ENCODE measurements at places on chromosomes 1 and 21.
A peak's percentile ranks its signal among the peaks of the same experiment; 100 is the strongest.

DNA sequence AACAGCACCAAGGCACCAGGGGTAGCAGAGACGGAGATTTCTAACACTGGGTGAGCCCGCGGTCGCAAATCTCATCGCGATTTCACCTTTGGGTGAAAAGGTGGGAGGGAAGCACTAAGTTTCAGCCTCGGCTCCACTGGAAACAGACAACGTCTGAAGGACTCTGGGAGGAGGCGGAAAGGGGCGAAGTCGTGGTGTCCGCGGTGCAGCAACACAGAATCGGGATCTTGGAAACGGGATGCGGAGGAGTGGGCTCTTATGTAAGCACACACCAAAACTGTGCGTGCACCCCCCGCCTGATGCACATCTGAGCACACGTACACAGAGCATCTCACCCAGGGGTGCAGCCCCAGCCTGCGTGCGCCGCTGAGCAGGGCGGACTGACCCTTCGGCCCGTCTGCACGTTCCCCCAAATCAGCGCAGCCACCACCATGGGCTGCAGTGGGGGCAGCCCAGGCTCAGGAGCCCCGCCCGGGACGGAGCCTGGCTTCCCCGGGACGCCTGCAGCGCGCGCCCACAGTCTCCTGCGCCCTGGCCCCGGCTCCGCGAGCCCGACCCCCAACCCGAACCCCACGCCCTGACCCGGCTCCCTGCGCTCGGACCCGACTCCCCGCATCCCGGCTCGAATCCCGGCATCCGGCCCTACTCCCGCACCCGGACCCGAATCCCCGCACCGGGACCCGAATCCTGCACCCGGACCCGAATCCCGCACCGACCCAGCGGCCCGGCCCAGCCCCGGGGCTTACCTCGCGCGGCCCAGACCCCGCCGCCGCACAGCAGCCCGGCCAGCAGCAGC, 670 bp downstream of the CLSTN1 start:
- DNase-seq, result peak; percentile 21

DNA sequence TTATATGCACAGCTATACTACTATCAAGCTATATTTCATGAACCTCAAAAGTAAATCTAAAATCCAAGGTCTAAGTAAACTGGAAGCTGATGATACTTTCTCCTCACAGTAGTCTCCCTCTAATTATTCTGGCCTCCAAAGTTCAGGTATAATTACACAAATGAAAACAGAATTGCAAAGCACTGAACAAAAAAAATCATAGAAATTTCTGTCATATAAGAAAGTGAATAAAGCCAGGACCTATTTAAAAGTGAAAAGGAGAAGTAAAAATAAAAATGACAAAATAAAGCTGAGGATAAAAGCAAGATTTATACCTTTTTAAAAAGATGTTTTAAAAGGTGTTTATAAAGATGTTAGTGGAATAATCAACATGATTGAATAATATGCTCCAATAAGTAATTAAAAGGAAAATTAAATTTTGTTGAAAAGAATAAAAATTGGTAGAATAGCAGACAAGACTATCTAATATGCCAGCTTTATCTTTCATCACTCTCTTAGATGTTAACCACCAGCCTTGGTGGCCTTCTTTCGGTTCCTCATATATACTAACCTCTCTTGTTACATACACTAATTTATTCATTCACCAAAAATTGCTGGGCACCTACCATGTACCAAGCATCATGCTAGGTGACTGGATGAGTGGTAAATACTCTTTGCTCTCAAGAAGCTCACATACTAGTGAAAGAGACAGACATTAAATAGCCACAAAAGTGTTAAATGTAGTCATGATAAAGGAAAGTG, 25.1 kb downstream of the SHCBP1L start:
- DNase-seq, result no peak

- no peak for DNase-seq
Observed at GRCh38 chr1:240739139-240739538, 127.2 kb upstream of the GREM2 start.

- DNase-seq, result no peak
Observed at GRCh38 chr1:167905182-167905581, 8.8 kb downstream of the ADCY10 start.

DNA sequence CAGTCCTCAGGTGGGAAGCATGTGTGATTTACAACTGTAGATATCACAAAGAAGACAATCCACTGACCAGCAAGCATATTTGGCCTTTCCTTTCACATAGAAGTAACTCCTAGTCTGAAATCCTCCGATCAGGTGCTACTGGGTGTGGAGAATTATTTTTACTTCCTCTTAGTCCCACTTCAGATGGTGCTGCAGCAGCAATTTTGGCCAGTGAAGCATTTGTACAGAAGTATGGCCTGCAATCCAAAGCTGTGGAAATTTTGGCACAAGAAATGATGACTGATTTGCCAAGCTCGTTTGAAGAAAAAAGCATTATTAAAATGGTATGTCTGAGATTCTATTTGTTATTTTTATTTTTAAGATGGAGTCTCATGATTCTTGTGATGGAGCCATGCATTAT, 51.0 kb downstream of the SCP2 start:
- DNase-seq, result no peak

DNA sequence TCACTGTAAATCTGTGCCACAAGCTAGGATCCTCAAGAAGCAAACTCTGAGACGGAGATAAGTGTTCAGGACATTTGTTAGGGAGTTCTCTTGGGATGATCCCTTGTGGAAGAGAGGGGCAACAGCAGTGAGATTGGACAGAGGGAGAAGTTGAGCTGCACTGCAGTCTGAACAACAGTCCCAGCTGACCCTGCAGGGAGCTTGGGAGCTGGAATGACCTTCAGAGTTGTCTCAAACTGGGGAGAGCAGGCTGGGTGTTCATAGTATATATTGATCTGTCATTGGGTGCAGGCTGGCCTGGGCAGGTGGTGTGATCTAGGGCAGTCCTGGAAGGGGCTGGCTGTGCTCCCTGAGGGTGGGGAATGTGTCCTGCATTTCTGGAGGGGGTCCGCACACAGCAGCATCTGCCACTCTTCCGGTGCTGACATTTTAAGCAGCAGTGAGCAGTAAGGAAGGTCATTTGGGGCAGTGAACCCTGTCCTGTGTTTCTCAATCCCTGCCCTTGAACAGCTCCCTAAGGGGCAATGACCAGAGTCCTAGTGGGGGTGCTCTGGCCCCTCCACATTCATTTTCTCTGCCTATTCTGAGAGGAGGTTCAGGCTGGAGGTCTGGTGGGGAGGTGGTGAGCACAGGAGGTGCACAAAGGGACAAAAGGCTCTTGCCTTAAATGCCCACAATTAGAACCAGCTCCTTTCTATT, 90.2 kb upstream of the PPM1J start:
- no peak for DNase-seq

DNA sequence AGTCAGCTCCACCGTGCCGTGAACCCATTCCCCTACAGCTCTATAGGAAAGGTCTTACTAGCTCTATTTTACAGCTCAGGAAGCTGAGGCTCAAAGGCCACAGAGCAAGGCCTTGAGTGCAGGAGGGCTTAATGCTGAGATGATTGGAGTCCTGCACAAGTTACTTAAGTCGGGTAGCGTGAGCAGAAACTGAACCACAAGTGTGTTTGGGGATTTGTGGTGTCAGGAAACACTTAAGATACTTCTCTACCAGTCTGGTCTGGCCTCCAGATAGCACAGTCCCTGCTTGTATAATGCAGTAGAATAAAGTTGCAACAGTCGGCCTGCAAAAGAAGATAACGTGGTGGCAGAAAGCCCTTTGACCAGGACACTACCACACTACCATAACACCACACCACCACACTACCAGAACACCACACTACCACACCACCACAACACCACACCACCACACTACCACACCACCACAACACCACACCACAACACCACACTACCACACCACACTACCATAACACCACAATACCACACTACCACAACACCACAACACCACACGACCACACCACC, 118.1 kb downstream of the SPSB1 start:
- peak; percentile 28 for DNase-seq

DNA sequence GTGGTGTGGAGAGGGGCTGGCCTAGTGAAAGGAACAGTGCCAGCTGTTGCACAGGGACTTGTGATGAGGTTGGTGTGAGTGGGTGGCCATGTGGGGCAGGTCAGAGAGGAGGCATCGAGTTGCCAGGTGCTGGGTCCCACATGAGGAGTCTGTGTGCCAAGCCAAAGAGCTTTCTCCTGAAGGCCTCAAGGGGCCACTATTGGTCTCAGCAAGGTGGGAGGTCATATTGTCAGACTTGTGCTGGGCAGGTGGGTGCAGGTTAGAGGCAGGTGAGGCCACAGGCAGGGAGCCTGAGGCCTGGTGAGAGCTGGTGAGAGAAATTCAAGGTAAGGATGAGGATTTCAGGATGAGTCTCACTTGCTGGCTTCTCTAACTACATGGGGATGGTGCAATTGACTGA, 256.8 kb downstream of the DISC1 start:
- no peak for DNase-seq

- no peak for DNase-seq
Observed at GRCh38 chr1:200887772-200888348, 6.8 kb upstream of the INAVA start.

- DNase-seq, result peak; percentile 33
Observed at GRCh38 chr1:50977575-50978143, 7.6 kb downstream of the CDKN2C start.

DNA sequence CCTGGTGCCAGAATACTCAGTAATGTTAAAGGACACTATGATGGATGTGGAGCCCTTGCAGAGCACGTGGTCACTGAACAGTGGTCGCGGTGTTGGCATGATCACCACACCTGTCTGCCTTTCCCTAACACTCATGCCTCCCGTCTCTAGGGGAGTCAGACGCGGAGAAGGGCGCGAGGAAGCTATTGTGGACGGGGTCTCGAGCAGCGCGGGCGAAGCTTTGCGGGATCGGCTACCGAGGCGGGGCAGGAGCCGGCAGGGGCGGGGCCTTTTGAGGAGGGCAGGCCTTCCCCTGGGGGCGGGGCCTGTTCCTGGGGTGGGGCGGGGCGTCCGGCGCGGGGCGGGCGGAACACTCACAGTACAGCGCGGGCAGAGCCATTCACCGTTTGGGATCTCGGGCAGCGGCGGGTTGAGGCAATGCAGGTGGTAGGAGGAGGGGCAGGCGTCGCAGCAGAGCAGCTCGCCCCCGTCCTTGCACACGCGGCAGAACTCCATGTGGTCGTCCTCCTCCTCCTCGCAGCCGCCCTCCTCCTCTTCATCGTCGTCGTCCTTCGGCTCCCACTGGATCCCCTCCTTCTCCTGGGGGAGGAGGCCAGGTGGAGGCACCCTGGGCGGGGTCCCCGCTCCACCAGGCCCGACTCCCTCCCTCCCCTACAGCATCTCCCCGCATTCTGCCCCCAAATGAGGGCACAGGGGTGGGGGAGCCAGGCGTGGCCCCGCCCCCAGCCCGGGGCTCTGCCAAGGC, 31.5 kb downstream of the CHD5 start:
- DNase-seq, result peak; percentile 69

DNA sequence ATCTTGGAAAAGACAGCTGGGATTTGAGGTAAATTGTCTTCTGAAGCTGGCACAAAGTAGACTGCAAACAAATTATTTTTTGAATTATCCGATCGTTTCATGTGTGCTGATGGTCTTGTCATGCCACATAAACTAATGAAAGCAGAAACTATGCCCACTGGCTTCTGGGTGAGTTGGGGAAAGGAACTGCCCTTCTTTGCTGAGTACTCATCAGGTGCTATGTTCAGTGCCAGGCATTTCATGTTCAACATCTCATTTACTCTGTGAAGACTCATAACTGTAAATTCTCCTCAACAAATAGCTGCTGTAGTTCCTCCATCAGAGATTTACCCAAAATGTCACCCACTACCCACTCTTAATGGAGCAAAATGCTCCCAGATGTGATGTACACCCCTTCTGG, 1.2 kb downstream of the TRIT1 start:
- DNase-seq, result no peak

DNA sequence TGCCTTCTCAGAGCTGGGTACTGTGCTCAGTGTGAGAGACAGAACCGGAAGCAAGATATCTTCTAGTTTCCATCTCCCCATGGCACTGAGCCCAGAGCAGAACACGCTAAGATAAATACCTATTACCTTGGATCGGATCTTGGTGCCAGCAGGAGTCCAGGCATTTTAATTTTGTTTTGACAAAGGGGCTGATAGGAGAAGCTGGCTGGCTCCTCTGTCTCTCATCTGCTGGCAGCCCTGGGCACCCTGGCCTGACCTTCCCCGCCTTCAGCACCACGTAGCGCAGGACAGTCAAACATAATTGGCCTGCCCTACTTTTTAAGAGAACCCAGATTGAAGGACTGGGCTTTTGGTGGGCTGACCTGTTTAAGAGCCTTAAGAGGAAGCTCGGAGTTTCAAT, 160.7 kb upstream of the KLHDC7A start:
- DNase-seq, result no peak

- DNase-seq, result no peak
Observed at GRCh38 chr1:72636631-72637030, 354.3 kb upstream of the NEGR1 start.

GRCh38 chr1:116942344-116942743, 32.6 kb downstream of the PTGFRN start:
- DNase-seq, result peak; percentile 17

GRCh38 chr1:226549094-226549936, 751 bp downstream of the STUM start:
- DNase-seq, result peak; percentile 2

DNA sequence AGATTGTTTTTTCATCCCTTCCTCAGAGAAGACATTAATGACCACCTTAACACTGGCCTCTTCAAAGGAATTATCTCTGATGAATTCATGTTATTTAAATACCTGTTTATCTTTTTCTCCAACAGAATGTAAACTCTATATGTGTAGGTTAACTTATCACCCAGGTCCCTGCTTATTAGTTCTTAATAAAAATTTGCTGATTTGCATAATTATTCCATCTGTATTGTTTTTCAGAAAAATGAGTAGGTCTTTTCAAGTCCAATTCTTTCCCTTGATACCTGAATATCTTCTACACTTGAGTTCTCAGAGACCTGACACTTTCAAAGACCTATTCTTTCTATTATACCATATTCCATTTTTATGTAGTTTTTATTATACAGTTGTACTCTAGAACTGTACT, 886.7 kb upstream of the TMPRSS15 start:
- no peak for DNase-seq

GRCh38 chr21:23496729-23497128, 2110.6 kb downstream of the MRPL39 start:
- DNase-seq, result no peak

DNA sequence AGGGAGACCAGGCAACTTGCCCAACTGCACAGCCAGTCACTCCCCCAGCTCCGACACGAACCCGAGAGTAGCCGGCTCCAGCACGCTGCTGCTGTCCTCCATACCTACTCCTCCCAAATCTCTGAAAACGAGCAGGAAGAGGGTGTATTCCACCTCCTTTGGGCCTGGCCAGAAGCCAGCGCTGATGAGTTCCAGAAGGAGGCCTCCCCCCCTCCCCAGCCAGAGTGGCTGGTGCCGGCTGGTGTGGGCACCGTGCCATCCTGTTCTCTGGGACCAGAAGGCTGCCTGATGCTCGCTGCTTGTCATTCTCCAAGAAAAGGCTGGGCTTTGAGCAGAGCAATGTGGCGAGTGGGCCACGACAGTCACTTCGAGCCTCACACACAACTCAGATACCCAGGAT, 22.2 kb downstream of the KCNN3 start:
- no peak for DNase-seq

Measured in CD4-positive, alpha-beta T cell treated with Interleukin-21 for 1 hour (primary cell).